ENCODE measurements at places on chromosomes 6 and 20.

- no peak for DNase-seq
Observed at GRCh38 chr6:8236956-8237355, 134.6 kb upstream of the EEF1E1 start.

- DNase-seq, result no peak
Observed at GRCh38 chr6:121639021-121639420, 203.6 kb downstream of the GJA1 start.

DNA sequence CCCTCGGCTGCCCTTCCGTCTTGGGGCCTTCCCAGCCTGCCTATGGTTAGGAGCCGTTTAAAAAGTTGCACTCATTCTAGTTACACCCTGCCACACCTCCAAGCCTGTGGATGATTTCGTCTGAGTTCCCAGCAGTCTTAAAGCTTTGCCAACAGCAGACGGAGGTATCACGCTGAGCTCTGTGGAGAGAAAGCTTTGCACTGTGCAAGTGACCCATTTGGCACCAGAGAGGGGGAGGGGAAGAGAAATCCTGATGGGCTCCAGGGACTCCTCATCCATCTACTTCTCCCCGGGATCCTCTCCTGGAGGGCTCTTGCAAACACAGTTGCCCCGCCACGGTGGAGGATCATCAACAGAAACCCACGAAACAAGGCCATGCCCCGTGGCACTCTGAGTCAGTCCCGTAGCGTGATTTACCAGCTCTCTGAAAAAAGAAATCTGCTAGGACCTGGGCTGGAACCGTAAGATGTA lies 98.8 kb upstream of the CITED2 start:
- DNase-seq, result peak; percentile 63

DNA sequence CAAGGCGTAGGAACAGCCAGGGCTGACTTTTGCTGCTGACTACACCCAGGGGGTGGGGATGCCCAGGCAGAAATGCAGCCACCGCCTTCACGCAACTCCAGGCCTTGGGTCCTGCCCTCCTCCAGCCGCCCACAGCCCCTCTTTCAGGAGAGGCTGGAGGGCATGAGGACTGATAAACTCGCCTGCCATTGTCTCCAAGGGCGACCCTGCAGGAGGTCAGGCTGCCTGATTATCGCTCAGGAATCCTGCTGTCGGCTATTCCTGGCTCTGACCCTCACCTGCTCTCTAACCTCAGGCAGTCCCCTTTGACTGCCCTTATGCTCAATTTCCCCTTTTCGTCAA lies 62.0 kb upstream of the HDDC2 start:
- DNase-seq, result no peak

- no peak for DNase-seq
Observed at GRCh38 chr20:8755340-8756118, 313.4 kb upstream of the PLCB4 start.

DNA sequence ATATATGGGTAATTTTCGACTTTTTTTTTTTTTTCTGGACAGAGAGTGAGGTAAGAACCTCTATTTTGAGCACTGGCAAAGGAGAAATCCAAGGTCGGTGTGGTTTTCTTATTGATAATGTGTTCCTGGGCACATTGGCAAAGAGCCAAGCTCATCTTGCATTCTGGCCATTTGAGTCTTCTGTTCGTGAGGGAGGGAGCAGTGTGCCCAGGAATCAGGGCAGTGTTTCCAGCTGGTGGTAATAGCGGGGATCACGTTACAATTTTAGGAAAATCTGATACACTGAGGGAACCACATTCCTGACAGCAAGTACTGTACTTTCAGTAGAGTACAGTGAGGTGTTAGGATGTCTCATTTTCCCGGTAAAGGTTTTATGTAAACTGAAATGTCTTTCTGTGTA lies 442.3 kb upstream of the MAP3K7 start:
- DNase-seq, result no peak

DNA sequence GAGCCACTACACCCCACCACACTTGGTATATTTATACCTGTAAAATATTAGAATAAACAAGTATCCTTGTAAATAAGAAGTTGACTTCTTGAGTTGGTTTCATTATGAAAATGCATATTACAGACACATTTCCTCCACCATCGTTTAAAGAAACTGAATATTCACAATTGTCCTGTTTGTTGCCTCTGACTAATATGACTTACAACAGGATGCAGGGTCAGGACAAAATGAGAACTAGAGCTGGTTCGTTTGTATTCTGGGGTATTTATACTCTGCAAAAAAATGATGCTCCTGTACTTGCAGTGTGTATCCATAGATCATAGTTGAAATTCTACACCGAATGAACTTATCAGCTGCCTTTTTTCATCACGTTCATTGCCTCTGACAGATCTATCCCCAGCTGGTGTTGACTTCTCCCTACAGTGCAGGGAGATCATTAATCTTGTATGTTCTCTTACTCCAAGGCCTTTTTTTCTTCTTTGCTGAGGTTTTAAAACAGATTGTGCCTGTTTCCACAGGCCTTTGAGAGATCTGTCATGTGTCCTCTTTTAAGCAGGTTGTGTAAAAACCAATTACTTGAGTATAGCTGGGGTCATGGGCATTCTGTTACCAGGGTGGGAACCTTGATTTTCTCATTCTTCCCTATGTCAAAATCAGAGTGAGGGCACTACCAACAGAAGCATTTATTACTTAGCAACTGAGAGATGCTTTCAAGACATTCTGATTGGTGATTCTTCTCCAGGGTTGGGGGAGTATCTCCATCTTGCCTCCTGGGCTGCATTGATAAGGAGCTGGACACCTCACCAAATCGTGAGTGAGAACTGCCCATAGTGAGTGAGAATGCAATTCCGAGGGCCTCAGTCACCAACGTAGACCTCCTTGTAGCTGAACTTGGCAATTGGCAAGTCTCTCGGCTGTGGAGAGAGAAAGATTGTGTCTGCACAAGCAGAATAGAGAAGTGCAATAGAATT lies 78.8 kb upstream of the CD83 start:
- DNase-seq, result no peak

DNA sequence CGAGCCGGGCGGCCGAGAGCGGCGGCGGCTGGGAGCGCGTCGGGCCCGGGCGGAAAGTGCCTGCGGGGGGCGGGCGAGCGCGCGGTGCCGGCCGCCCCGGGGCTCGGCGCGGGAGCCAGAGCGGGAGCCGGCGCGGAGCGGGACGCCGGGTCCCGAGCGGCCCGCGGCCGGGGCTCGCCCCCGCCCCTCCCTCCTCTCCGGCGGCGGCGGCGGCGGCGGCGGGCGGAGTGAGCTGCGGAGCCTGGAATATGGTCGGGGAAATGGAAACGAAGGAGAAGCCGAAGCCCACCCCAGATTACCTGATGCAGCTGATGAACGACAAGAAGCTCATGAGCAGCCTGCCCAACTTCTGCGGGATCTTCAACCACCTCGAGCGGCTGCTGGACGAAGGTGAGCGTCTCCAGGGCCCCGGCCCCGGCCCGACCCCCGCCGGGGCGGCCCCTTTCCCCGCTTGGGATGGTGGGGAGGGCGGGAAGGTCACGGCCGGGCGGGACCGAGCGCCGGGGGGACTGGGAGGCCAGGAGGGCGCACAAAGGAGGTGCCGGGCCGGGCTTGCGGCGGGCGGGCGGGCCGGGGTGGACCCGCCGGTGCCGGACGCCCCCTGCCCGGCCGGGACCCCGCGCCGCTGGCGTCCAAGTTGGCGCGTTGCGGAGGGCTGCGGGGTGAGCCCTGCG lies 565 bp downstream of the QKI start:
- DNase-seq, result peak; percentile 46

- no peak for DNase-seq
Observed at GRCh38 chr6:163354085-163354484, 60.4 kb upstream of the QKI start.

DNA sequence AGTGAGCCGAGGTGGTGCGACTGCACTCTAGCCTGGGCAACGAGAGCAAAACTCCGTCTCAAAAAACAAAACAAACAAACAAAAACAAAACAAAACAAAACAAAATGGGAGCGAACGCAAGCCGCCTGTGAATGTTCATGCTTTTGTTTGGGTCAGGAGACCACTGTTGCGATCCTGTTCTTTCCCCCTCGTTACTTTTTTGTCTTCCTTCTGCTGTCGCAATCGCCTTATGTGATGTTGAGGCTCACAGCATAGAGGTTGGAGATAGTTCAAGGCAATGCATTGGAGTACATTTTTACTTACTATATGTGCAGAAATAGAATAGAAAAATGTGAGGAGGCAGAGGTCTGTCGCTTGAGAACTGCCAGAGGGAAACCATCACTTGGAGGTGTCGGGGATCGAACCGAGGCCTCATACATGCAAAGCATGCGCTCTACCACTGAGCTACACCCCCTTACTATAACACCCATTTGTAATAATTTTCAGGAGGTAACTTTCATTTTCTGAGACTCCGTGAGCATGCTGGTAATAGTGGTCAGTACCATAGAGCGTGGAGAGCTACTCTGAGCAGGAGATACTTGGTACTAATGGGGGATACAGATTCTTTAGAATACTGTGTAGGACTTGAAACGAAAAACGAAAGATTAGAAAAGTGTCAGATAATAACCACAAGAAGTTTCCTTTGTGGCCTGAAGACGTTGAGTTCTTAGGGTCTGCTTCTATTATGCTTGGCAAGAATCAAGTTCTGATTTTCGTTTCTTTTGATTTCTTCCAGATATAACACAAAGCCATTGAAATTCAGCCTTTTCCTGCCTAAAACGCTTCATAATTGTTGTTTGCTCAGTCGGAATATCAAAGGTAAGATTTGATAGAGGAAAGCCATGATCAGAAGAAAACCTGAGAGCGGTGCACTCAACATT lies 121.1 kb downstream of the TRIM27 start:
- peak; percentile 52 for DNase-seq

GRCh38 chr6:4441981-4442434 lies 306.6 kb upstream of the ECI2 start:
- no peak for DNase-seq

- no peak for DNase-seq
Observed at GRCh38 chr6:69314531-69314930, 482.3 kb downstream of the LMBRD1 start.

- DNase-seq, result peak; percentile 41
Observed at GRCh38 chr6:116363759-116364158, 7.0 kb upstream of the DSE start.

- DNase-seq, result peak; percentile 31
Observed at GRCh38 chr6:7933794-7934193, 23.2 kb upstream of the TXNDC5 start.

- no peak for DNase-seq
Observed at GRCh38 chr20:3854462-3854871, 7.8 kb downstream of the MAVS start.

DNA sequence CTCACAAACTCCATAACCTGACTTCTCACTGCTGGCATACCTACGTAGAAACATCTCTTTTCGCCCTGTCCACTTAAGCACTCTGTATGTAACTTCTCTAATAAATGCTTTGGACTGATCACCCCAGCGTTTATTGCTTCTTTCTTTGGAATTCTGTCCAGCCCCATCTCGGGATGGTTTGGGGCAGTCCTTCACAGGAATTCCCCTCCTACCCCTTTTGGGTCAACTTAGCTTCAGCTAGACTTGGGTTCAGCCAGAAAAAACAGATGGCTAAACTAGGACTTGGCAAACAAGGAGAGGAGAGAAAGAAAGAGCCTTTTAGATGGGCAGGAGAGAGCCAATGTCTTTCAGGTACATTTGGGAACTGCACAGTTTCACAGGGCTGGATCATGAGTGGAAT lies 3.9 kb upstream of the LTV1 start:
- DNase-seq, result no peak

- peak; percentile 88 for DNase-seq
Observed at GRCh38 chr6:34459899-34460593, 5.8 kb upstream of the PACSIN1 start.

DNA sequence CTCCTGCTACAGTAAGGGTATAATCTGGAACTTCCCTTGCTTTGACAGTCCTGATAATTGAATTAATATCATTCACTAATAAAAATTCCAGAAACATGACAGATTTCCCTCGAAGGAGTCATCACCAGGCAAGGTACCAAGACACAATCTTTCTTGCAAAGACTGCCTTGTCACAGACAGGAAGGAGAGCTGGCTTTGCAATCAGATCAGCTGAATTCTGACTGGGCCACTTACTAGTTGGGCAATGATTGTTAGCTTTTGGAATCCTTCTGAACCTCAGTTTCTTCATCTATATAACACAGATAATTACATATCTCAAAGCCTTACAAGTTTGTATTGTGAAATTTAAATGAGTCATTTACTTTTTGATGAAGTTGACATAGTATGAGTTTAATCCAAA lies 344.2 kb downstream of the RFPL4B start:
- DNase-seq, result no peak

- DNase-seq, result peak; percentile 90
Observed at GRCh38 chr6:25223490-25223991, 55.6 kb upstream of the CARMIL1 start.

DNA sequence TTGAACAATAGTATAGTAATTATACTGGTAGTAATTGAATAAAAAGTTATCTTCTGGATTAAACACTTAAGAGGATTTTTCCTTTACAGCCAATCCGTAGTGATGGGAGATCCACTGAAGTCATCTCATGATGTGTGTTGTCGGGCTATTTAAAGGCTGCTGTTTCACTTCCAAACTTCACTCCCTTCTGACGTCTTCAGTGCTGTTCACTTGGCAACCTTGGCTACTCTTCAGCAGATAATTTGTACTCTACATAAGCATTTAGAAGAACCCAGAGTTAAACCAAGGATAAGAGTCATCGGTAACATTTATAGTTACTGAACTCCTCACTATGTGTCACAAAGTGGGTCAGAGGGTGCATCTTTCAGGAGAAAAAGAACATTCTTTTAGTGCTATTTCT lies 179.1 kb upstream of the EYA4 start:
- no peak for DNase-seq

DNA sequence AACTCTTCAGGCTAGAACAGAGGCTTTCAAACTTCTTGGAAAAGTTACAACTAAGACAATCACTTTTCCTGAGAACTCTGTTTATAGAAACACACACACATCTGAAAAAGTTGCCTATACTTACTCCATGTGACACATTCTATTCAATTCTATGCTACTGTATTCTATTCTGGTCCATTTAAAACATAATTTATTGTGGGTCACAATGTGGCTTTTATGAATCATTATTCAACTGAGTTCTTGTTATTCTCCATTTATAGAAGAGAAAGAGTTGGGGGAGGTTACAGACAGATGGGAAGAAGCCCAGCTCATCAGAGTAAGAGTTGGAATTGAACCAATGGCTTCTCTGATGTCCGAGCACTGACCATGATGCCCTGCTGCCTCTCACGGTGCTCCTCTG lies 21.6 kb upstream of the BCAS1 start:
- no peak for DNase-seq

- DNase-seq, result peak; percentile 71
Observed at GRCh38 chr20:3248167-3248992, 9.4 kb upstream of the SLC4A11 start.

- DNase-seq, result no peak
Observed at GRCh38 chr6:45681860-45682511, 304.3 kb upstream of the SUPT3H start.

DNA sequence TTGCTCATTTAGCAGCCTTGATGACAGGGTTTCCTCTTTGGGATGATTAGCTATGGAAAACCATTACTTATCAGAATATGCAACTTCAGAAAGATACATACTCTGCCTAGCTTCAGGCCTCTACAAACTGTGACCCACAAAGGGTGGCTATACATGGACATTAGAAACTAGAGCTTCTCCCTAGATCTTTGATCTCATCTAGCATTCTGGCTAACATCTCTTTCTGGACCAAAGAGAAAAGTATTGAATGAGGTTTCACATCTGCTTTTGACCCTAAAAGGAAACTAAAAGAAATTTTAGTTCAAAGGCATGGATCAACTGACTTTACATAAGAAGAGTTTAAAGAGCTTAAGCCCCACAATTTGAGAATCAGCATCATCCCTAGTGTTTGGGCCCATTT lies 12.4 kb upstream of the HMGN3 start:
- DNase-seq, result no peak

GRCh38 chr20:59352541-59352940 lies 52.1 kb downstream of the EDN3 start:
- no peak for DNase-seq

- no peak for DNase-seq
Observed at GRCh38 chr6:93515736-93516135, 96.4 kb upstream of the EPHA7 start.
